ENCODE measurements at places on chromosomes 12 and 14.

DNA sequence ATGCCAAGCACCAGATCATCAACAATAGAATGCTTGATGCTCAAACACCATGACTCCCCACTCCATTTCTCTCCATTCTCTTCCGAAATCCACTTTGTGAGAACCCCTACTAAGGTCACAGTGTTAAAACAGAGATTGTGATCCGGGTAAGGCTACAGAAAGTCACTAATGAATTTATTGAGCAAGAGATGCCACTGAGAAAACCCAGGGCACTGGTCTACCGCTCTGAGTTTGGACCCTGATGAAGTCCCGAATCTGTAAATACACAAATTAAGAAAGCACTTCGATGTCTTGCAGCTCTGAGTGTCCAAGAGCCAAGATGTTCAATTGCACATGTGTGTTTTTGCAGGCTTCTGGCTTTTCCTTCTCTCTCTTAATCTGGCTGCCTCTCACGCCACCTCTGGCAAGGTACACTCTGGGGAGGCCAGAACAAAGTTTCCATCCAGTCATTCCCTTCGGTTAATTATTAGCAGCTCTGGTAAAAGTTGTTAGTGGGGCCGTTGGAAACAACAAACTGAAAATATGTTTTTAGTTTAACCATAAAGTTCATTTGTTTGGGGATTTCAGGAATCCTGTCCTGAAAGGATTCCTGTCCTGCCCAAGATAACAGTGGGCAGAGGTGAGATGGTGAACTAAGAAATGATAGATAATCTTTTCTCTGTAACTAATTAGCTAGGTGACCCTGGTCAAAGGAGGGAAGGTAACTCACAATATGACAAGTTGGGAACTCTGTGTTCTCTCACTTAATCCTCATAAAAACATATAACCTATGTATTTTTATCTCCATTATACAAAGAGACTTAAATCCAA is 75.4 kb downstream of the BTG1 start:
- DNase-seq = no peak

GRCh38 chr12:47160316-47161244 is 80.8 kb upstream of the AMIGO2 start:
- no peak for DNase-seq

DNA sequence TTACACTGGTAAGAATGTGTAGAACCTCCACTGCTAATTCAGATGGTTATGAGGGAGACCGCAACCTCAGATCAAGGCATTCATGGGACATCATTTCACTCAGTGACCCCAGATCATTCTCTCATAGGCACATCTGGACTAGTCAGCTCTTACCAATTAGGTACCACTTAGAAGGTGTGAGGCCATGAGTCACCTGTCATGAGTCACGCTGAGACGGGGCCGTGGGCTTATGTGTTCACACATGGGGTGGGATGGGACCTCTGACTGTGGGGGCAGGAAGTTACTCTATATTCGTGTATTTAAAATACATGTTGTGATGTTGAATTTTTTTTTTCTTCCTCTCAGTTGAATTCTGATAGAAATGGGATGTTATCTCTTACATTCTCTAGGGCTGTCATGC is 55.9 kb downstream of the CCDC92 start:
- no peak for DNase-seq

- DNase-seq = peak; percentile 54
Observed at GRCh38 chr14:77158175-77158881, 16.7 kb upstream of the ZDHHC22 start.

- DNase-seq = no peak
Observed at GRCh38 chr12:67327466-67327865, 58.3 kb downstream of the CAND1 start.

GRCh38 chr12:69783365-69783764 is 41.7 kb upstream of the MYRFL start:
- DNase-seq = no peak

- no peak for DNase-seq
Observed at GRCh38 chr14:95125221-95125620, 32.1 kb downstream of the DICER1 start.

- DNase-seq = no peak
Observed at GRCh38 chr12:84696908-84697540, 215.6 kb downstream of the SLC6A15 start.

GRCh38 chr12:99309812-99310211 is 337.7 kb upstream of the GARIN6 start:
- DNase-seq = no peak

- no peak for DNase-seq
Observed at GRCh38 chr14:32710231-32710671, 228.4 kb upstream of the NPAS3 start.

DNA sequence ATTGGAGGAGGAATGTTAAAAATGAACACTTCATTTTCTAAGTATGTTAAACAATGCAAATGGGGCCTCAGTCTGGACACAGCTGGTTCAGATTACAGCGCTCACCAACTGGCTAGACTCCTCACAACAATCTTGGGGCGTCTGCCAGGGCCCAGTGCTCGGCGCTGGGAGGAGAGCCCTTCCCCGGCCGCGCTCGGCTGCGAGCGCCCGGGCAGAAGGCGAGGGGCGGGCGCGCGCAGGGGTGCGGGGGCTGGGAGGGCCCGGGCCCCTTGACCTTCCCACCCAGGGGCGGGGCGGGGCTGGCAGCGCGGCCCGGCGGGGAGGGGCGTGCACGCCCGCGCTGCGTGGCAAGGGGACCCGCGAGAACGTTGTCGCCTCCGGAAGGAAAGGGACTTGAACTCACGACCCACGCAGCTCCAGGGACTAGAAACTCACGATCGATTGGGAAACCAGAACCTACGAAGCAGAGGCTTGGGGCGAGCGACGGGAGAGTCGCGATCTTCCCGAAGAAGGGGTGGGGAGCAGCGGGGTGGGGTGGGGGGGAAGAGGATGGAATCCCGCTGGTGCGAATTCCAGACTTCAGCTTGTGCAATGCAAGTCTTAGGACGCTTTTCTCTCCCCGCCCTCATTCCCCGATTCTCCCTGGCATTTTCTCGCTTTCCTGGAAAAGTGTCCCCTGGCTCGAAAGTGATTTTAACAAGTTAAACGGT is at the start of gene FBLN5:
FBLN5 (minus strand) TSS at position 220 of the 710 bp plus-strand sequence. CDS start 465 bp downstream, outside the sequence.
- DNase-seq = peak; percentile 85

GRCh38 chr14:65936342-65936975 is 523.9 kb downstream of the FUT8 start:
- no peak for DNase-seq

DNA sequence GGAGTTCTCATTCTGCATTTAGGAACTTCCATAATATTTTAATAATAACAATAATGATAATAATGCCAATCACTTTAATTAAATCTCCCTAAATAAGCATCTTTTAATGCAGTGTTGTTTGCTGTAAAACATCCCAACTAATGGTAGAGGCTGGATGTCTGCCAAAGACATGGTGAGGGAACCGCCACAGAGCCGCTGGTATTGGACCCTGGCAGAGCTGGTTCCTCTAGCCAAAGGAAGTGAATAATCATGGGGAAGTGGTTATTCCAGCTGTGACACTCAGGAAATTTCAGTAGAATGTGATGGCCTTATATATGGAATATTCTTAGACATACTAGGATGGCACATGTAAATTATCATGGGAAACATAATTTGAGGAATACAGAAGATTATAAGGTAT is 483.3 kb downstream of the ZFP36L1 start:
- no peak for DNase-seq

DNA sequence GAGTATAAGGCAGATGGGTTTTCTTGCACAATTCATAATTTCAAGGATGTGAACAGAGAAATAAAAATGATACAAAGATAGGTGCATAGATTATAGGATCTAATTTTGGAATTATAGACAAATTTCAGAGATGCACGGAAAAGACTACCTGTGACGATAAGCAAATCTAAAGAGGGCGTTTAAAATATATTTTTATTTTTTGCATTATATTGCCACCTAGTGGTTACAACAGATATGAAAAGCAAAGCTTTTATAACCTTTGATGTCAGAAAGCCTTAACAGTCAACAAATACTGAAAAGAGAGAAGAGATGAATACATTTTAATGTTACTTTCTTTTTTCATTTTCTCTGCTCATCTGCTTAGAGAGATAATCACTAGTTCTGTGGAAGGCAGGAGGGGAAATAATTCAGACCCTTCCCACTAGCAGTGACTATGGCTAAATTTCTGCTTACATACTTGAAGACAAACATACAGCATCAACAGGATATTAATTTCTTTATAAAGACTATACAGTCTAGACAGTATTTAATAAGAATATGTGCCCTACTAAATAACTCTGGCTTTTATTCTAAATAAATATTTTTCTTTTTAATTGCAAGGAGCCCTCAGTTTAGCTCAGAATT is 46.3 kb downstream of the NTS start:
- no peak for DNase-seq

GRCh38 chr12:18246066-18246465 is 15.3 kb upstream of the PIK3C2G start:
- no peak for DNase-seq

- DNase-seq = no peak
Observed at GRCh38 chr14:49984424-49984823, 91.5 kb downstream of the ARF6 start.

- DNase-seq = no peak
Observed at GRCh38 chr12:20142956-20143355, 225.4 kb upstream of the PDE3A start.

GRCh38 chr12:128259556-128260070 is 7.4 kb upstream of the TMEM132C start:
- DNase-seq = peak; percentile 68

DNA sequence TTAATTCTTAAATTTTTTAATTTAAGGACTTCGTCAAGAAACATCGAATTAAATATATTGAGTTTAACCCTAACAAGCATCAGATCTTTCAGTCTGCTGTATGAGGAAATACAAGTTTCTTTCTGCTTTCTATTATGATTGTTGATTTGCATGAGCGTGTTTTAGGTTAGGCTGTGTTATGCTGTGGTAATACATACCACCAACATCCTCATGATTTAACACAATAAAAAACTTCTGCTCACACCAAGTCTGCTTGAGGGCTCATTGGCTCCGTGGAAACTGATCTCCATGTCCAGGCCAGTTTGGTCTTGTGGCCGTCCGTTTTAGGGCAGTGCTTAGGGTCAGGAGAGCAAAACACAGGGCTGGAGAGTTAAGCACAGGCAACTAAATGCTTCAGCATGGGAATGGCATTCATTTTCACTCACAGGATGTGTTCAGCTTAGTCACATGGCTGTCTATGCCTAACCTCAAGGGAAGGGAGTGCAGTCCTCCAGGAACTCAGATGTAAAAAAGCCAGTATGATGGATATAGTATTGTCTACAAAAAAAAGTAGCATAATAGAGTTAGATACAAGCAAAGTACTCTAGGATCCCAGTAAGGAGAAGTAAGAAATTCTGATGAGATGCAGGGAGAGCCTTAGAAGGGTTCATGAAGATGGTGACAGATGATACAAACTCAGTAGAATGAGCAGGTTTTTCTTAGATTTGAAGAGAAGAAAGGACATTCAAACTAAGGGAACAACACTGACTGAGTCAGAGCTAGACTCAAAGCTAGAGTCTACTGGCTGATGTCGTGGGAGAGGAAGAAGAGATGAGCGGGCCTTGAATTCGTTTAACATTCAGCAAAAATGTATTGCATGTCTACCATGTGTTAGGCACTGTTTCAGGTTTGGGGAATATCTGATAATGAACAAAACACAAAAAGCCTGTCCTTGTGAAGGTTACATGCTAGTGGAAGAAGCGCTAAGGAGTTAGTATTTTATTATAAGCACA is 16.3 kb downstream of the MARK3 start:
- DNase-seq = no peak

GRCh38 chr12:47717443-47718193 is 7.7 kb downstream of the ENDOU start:
- peak; percentile 82 for DNase-seq

DNA sequence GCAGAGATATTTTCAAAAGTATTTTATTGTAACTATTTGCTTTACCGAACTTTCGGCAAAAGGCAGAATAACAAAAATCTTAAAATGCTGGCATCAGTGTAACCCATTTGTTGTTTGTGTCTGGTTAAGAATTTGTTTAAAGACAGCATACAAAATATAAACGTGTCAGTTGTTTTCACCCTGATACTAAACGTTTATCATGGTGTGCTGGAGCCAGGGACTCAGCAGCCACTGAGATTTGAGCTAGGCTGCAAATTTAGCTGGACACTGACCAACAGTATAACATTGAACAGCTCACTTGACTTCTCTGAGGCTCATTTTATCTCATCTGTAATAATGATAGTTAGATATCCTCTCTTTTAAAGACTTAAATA is 183.7 kb downstream of the TMTC3 start:
- DNase-seq = no peak

- DNase-seq = peak; percentile 97
Observed at GRCh38 chr12:100200463-100201181, at the start of gene ACTR6. Gene ACTR6, plus strand, starts transcription at chr12:100200815. Its CDS starts 37 bp downstream, at chr12:100200852.

- no peak for DNase-seq
Observed at GRCh38 chr12:99054601-99055128, 409.6 kb downstream of the APAF1 start.

DNA sequence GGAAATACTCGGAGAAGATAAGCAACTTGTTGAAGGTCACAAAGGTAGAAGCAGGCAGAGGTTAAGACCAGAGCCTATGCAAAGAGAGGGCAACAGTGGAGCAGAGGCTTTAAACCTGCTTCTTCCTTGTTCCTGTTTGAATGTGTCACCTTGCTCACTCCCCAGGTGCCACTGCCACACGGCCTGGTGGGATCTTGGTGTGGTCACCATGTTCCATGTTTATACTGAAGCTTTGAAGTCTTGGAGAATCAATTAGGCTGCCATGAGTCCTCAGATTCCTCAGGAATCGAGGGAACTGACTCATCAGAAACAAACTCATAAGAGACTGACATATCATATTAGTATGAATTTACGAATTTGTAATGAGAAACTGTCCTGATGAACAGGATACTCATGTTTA is 46.8 kb downstream of the IQSEC3 start:
- no peak for DNase-seq

GRCh38 chr12:114294303-114294685 is 111.7 kb downstream of the TBX5 start:
- DNase-seq = no peak

DNA sequence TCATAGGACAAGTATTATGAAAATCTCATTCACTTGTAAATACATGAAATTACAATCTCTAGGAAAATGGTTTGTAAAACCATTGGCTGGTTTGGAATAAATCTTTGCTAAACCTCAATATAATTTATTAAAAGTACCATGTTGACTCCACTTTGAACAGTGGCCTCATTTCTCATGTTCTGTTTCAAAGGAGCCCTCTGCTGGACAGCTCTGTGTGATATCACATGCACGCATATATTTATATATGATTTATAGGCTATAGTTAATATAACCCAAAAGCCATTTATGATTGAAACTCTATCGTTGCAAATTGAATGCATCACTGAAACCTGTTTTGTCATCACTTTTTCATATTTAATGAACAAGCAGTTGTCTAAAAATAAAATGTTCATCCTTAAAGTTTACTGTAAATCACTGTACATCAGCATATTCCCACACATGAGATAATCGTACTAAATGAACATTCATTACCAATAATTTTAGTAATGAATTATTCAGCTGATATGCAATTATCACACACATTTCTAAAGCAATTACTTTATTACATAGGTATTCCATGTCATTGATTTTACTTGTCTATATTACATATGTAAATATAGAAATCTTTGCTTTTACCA is 493.8 kb downstream of the NPAS3 start:
- DNase-seq = peak; percentile 53

GRCh38 chr12:28988325-28988704 is 160.8 kb upstream of the FAR2 start:
- no peak for DNase-seq

Data from right forelimb (tissue), 1 donor.